ENCODE measurements at places on chromosomes 3 and 15.

DNA sequence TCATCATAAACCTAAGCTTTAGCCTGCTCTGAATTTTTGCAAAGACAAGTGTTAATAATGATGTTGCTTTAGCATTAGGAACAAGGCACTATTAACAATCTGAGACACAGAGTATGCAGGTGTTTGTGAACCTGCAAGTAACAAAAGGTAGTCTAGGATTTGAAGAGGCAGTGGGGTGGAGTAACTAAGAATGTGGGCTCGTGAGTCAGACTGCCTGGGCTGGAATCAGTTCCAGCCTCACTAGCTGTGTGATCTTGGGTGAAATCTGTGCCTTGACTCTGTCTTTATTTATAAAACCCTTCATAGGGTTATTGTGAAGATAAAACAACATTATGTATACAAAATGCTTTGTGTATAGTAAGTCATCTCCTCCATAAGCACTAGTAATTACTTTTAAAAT, 610.6 kb upstream of the CFAP20DC start:
- DNase-seq = no peak

- no peak for DNase-seq
These were observed 1306.3 kb upstream of the EPHA6 start for GRCh38 chr3:95508124-95508523.

- DNase-seq = no peak
These were observed 547.6 kb downstream of the FOXP1 start for GRCh38 chr3:71035886-71036285.

DNA sequence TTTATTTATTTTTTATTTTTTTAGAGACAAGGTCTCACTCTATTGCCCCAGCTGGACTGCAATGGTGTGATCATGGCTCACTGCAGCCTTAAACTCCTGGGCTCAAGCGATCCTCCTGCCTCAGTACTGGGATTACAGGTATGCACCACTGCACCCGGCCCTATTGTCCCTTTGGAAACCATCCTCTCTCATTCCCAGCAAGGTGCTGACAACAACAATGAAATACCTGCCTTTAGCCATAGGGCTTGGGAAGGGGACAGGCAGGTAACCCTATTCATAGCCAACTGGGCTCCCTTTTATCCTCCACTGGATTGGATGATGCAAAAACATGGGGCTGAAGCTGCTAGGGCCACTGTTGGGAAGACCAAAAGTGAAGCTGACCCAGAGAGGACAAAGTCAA, 43.1 kb downstream of the SCAP start:
- DNase-seq = no peak

- no peak for DNase-seq
These were observed 33.8 kb upstream of the SUCLG2 start for GRCh38 chr3:67688231-67688630.

- no peak for DNase-seq
These were observed 12.4 kb downstream of the DNAJB8 start for GRCh38 chr3:128454310-128454618.

DNA sequence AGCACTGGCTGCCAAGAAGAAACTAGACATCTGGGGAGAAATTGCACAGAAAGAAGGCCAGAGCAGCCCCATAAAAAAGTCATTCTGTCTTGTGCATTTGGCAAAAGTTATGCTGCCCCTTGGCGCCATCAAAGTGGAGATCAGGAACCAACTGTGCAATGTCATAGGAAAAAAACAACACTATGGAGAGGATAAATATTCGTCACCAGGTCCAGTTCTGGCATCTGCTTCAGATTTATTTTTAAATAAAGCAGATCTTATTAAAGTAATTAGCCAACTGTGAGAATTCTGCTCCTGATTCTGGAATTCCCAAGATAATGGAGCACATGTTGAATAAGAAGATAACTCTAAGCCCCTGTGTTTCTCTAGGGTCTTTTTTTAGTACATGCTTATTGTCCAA, 500.0 kb upstream of the IL12A start:
- no peak for DNase-seq

- no peak for DNase-seq
These were observed 11.5 kb upstream of the PARP14 start for GRCh38 chr3:122668930-122669730.

DNA sequence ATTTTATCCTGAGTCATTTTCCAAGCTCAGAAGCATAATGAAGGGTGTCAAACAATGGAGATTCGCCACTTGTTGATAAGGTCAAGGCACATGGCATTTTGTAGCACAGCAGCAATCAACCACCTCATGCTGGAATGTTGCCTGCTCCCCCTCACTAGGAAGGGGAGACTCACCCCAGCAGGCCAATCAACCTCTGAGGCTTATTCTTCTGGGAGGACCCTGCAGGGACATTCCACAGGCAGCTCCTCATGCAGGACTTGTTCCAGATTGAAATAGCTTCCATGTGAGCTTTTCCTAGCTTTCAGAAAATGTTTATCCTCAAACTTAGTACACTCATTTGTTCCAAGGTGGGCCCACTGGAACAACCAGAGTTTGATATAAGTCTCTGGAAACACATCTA, 77.6 kb downstream of the SSR3 start:
- no peak for DNase-seq

- no peak for DNase-seq
These were observed 182.9 kb downstream of the AKAP13 start for GRCh38 chr15:85563328-85563727.

DNA sequence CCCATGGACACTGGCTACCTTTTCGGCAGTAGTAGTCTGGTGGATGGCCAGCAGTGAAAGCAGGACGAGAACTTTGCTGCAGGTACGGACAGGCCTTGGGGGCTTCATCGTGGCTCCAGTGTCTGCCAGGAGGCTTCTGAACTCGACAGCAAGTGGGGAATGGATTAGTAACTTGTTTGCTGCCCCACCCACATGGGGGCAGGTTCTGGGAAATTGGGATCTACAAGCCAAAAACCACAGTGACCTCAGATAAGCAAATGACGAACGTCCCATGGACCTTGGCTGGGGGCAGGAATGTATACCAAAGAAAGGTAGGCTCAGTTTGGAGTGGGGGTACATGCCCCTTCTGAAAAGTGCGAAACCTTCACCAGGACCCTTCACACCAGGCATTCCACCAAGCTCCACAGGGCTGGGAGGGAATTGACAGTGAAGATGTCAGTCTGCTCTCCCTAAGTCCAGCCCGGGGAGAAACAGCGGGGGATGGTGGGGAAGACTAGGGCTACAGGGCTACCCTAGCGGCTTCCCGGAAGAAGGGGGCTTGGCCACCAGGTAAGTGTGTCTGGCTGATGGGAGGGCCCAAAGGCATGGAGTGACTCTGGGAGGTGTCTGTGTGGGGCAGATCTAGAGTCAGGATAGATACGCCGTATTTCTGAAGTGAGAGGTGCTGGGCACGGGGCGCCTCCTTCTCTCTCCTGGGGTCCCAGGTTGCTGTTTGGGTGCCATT, at the start of gene ITIH4:
ITIH4 (minus strand) TSS at position 138 of the 724 bp plus-strand sequence; CDS start at position 108, 30 bp downstream.
- no peak for DNase-seq

DNA sequence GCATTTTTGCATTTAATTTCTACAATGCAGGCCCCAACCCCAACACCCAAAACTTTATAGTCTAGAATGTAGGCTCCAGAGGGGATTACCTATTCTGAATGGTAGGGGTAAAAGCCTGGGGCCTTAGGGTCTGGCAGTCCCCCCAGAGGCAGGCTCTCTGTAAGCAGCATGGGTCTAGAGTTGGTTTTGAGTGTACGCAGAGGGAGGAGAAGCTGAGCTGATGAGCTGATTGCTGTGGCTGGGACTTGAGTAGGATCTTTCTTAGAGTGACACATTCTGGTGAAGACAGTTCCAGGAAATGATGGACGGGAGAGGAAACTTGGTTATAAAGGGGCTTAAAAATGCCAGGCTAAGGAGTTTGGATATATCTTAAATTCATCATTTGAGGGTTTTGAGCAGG, 2.1 kb downstream of the LPP start:
- DNase-seq = no peak

DNA sequence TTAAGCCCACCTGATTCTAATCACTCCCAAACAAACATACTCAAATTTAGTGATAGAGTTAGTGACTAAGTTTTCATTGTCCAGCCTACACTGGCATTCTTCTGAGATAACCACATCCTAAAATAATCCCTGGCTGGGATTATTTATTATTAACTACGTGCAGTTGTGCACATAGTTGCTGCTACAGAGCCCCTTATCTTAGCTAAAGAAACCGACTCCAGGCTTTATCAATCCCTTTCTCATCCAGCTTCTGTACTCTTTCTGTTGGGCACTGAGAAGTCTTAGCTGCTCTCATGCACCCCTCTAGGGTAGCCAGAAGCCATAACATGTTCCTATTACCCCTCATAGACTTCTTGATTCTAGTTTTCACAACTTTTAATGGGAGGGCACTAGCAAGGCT, 208.7 kb downstream of the MBNL1 start:
- no peak for DNase-seq

GRCh38 chr3:396293-396692, 199.7 kb downstream of the CHL1 start:
- no peak for DNase-seq

DNA sequence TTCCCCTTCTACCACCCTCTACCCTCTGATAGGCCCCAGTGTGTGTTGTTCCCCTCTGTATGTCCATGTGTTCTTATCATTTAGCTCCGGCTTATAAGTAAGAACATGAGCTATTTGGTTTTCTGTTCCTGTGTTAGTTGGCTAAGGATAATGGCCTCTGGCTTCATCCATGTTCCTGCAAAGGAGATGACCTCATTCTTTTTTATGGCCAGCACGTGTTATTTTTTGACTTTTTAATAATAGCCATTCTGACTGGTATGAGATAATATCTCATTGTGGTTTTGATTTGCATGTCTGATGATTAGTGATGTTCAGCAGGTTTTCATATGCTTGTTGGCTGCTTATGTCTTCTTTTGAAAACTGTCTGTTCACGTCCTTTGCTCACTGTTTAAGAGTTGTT, 63.1 kb upstream of the NPHP3 start:
- no peak for DNase-seq

DNA sequence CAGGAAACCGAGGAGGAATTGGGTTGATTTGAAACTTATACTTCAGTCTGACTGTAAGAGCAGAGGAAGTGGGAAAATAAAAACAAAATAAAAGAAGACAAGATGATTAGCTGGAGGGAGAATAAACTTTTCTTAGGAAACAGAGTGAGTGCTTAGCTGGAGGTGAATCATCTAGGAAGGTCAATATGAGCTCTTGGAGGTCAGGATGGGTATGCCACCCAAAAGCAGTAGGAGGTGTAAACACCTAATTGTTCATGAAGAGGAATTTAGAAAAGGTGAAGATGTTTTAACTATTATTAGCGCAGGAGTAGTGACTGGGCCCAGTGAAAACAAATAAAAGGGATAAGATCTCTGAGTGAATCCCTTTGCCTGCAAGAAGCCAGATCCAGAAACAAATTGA, 39.9 kb upstream of the ARL14 start:
- DNase-seq = no peak

All from right lung (tissue), 10 donors.